ENCODE measurements at places on chromosomes 2 and 18.

- DNase-seq, result no peak
Measured at GRCh38 chr2:31131871-31132270, 6.4 kb downstream of the GALNT14 start.

- DNase-seq, result no peak
Measured at GRCh38 chr2:157486596-157487270, 42.8 kb upstream of the CYTIP start.

- DNase-seq, result no peak
Measured at GRCh38 chr2:192070099-192070498, 124.6 kb downstream of the TMEFF2 start.

DNA sequence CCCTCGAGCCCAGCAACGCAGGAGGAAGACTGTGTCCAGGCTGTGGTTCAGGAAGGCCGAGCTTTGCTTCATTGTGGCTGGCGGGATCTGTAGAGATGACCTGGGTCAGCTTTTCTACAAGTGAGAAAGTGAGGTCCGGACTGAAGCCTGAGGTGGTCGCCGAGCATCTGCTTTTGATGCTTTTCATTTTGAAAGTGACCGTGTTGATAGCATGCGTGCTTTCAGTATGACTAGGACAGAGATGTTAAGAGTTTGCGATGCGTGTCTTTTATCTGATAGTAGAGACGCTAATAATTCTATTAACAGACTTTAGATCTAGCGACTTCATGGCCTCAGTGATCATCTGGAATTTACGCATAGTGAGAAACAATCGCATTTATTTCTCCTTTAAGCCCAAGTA is 28.1 kb downstream of the CTDP1 start:
- no peak for DNase-seq

Measured in inflammatory macrophage treated with lipopolysaccharide for 1 hour (primary cell).